ENCODE measurements at places on chromosomes 16 and 17.

- no peak for DNase-seq
Observed at GRCh38 chr16:80100846-80101451, 439.8 kb upstream of the DYNLRB2 start.

- DNase-seq = no peak
Observed at GRCh38 chr17:68832109-68832802, 122.9 kb downstream of the ABCA8 start.

- DNase-seq = no peak
Observed at GRCh38 chr17:75181110-75181509, 1.6 kb downstream of the SUMO2 start.

GRCh38 chr17:11244776-11245175 is 3.8 kb downstream of the SHISA6 start:
- no peak for DNase-seq

GRCh38 chr17:44304651-44305050 is 3.8 kb upstream of the RUNDC3A start:
- no peak for DNase-seq

DNA sequence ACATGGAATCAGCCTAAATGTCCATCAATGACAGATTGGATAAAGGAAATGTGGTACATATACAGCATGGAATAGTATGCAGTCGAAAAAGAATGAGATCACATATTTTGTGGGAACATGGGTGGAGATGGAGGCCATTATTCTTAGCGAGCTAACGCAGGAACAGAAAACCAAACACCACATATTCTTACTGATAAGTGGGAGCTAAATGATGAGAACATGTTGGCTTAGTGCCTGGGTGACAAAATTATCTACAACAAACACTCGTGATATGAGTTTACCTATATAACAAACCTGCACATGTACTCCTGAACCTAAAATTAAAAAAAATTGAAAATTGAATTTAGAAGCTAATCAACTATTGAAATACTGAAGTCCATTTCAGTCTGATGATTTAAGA is 6.1 kb downstream of the ANKS4B start:
- no peak for DNase-seq

DNA sequence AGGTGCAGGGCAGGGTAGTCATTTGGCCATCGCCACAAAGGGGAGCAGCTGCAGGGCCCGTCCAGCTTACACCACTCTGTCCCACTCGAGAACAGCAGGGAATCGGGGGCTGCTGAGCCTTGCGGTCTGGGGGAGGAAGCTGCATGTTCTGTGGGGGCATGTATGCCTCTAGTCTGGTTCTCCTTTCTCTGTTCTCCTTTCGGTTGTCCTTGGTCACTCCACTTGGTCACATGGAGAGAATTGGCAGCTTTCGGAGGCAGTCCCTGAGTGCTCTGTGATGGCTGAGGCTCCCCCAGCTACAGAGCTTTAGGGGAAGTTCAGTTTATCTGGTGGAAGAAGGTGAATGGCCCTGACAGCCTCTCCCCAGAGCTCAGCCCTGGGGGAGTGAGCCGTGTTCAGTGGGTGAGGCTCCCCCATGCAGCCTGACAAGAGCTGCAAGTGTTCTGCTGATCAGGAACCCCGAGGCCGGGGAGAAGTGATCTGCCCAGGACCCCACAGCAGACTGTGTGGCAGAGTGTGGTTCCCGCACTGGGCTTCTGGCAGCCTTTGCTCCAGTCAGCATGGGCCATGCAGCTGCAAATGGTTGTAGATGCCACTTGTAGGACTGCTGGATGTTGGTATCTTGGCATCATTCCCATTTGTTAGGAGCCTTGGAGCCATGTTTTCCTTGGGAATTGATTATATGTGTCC is 22.3 kb upstream of the SMPD3 start:
- DNase-seq = no peak

- no peak for DNase-seq
Observed at GRCh38 chr16:87160234-87160636, 157.0 kb downstream of the C16orf95 start.

GRCh38 chr17:39653662-39654331 is 11.4 kb upstream of the TCAP start:
- DNase-seq = peak; percentile 54
